ENCODE measurements at places on chromosomes 5 and 9. TPM values are rescaled to one million over a fixed set of nuclear protein-coding genes. Genes with fewer than 3 reads are reported as not detected.

MED27 gene
- 32.5 TPM for total RNA-seq

- DNase-seq = no peak
- H3K4me1 ChIP-seq = no peaks in the 10 kb centered on the region
- H3K36me3 ChIP-seq = no peaks in the 10 kb centered on the region
- H3K4me3 ChIP-seq = no peak overlapping the region
- H3K27me3 ChIP-seq = no peaks in the 10 kb centered on the region
Observed at GRCh38 chr9:19201899-19202891, 28.3 kb upstream of the DENND4C start.

DNA sequence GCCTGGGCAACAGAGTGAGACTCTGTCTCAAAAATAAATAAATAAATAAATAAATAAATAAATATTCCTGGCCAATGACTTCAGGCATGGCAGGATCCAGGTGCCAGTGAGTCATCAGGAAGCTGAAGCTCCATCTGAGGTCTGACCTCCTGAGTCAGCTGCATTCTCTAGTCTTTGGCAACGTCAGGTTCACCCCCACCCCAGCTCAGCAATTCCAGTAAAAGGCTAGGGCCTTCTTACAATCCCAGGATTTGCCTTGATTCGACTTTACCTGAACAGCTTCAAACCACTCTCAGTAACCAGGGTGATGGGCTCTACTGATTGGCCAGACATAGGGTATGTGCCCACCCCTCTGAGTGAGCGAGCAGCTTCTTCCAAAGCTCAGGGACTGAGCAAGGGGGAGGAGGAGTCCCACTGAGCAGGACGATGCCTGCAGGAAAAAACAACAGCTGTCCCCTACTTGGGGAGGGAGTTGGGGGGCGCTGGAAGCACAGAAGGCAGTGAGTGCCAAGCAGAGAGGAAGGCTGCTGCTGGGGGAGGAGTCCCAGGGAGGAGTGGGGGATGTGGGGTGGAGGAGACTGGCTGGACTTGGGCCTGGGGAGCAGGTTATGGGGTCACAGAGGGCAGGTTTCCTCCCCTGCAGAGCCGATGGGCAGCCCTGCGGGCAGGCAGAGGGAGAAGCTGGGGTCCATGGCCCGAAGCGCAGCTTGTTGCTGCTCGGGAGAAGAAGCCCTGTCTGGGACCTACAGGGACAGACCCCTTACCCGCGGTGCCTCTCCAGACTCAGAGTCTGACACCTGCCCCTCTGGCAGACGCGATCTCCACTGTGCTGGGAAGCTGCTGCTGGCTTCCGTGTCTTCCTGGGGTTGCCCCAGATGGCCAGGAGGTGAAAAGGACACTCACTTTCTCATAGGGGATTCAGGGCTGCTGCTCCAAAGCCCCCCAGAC lies 25.9 kb upstream of the UNC5A start:
- no peaks in the 10 kb centered on the region for H3K36me3 ChIP-seq
- H3K27ac ChIP-seq = no peak overlapping the region
- peaks cover 25% of the 10 kb centered on the region for H3K27me3 ChIP-seq
- no peak overlapping the region for H3K4me3 ChIP-seq

ARL14EPL gene
- not detected for total RNA-seq

DNA sequence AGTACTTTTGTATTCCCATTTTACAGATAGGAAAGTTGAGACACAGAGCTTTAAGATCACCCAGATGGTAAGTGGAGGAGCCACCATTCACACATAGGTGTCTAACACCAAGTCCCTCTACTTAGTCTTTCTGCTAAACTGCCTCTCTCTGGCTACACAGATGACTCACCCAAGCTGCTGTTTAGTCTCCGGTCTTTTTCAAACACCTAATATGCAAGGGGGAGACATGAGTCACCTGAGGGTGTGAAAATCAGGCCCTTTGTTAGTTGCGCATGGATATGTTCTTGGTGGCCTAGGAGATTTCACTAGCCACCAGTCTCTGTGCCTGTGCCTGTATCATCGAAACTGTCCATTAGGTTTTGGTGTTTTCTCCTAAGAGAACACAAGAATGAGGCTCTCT lies 117.8 kb downstream of the MAST4 start:
- no peaks in the 10 kb centered on the region for H3K36me3 ChIP-seq
- H3K4me1 ChIP-seq = no peaks in the 10 kb centered on the region
- H3K4me3 ChIP-seq = no peak overlapping the region
- peaks cover 9% of the 10 kb centered on the region for H3K27me3 ChIP-seq
- no peak overlapping the region for H3K27ac ChIP-seq

DNA sequence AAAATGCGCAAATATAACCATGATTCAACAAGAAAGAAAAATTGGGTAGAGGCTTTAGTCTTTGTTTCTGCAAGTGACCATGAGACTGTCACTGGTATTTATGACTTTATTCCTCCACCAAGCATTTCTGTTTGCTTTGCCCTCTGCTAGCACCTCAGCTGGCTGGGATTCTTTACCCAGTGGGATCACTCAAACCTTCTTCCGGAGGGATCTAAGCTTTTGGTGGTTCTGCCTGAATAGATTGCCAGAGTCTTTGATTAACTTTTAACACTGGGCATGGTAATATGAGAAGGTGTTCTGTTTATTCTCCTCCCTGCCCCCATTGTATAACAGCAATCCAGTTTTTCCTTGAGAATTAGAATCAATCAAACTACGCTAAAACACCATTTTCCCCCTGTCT lies 59.1 kb upstream of the FBN2 start:
- no peak overlapping the region for H3K27ac ChIP-seq
- H3K4me3 ChIP-seq = no peak overlapping the region
- no peak for DNase-seq
- H3K36me3 ChIP-seq = no peaks in the 10 kb centered on the region

DNA sequence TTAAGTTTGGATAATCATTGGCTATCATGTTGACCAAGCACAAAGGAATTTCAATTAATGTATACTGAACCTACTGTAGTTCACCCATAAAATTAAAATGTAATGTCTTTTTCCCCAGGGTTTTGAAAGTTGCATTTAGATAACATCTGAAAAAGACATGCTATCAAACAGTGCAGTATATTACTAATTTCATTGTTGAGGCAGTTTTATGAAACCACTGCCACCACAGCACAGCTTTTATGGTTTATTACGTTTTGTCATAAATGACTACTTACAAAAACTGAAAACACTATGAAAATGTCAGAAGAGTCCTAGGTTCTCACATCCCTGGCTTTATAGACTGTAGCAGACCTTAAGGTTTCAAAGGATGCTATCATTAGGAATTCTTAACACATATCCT lies 32.0 kb upstream of the HAPLN1 start:
- no peaks in the 10 kb centered on the region for H3K36me3 ChIP-seq
- H3K4me1 ChIP-seq = no peaks in the 10 kb centered on the region
- no peak for DNase-seq
- H3K27me3 ChIP-seq = no peaks in the 10 kb centered on the region
- no peak overlapping the region for H3K4me3 ChIP-seq

- no peak overlapping the region for H3K27ac ChIP-seq
- peaks cover 47% of the 10 kb centered on the region for H3K27me3 ChIP-seq
- peak; percentile 34 for DNase-seq
- H3K36me3 ChIP-seq = no peaks in the 10 kb centered on the region
Observed at GRCh38 chr9:122498883-122499288, 11.7 kb upstream of the OR1J2 start.

- H3K36me3 ChIP-seq = peaks cover 5% of the 10 kb centered on the region
- no peak overlapping the region for H3K4me3 ChIP-seq
- no peak for DNase-seq
- peak overlapping the region; percentile 47 for H3K27ac ChIP-seq
- peaks cover 22% of the 10 kb centered on the region for H3K4me1 ChIP-seq
Observed at GRCh38 chr5:76710991-76711390, 4.9 kb upstream of the F2R start.

- H3K27me3 ChIP-seq = no peaks in the 10 kb centered on the region
- DNase-seq = no peak
- no peak overlapping the region for H3K27ac ChIP-seq
- no peak overlapping the region for H3K4me3 ChIP-seq
Observed at GRCh38 chr9:32716955-32717543, 66.3 kb upstream of the TMEM215 start.

SOHLH1 gene
- not detected for total RNA-seq

All from activated CD4-positive, alpha-beta T cell treated with anti-CD3 and anti-CD28 coated beads for 36 hours (primary cell).